Esophagus squamous epithelium (tissue), 5 donors: ENCODE measurements at places on chromosomes 4 and X.

DNA sequence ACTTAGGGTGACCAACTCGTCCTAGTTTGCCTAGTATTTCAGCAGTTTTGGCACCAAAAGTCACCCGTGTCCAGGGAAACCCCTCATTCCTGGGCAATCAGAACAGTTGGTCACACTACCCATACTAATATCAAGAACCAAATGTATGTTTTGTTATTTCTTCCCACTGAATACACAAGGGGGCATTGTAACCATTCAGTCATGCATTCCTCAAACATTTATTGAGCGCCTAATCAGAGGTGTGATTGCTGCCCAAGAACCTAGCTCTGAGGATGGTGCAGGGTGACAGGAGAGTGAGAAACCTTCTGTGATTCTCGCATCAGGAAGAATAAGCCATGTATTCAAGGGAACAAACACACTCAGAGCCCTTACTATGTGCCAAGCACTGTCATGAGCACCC is 69.8 kb upstream of the RAI2 start:
- no peak for DNase-seq

- DNase-seq, result no peak
These were observed 881 bp downstream of the LRCH2 start for GRCh38 chrX:115232933-115233496.

- no peak for DNase-seq
These were observed 186.1 kb downstream of the ENOX2 start for GRCh38 chrX:130716781-130717413.

DNA sequence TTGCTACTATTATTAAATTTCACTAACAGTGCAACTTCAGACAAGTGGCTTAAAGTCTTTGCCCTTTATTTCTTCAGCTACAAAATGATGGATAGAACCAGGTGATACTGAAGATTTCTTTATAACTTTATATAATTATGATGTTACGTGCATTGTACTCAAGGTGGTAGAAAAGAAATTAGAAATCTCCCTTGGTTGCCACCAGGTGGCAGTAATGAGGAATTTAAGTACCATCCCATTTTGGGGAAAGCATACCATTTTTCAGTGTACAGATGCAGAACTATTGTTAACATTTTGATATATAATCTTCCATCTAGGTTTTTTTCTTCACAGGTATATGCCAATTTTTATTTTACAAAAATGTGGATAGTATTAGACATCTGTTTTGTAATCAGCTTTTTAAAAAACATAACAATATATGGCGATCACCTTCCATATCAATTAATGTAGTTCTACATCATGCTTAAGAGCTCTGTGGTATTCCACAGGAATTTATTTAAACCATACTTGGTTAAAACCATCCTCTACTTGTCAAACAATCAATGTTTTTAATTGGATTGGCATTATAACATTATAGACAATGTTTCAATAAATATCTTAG is 37.7 kb upstream of the RAB33B start:
- DNase-seq, result no peak

DNA sequence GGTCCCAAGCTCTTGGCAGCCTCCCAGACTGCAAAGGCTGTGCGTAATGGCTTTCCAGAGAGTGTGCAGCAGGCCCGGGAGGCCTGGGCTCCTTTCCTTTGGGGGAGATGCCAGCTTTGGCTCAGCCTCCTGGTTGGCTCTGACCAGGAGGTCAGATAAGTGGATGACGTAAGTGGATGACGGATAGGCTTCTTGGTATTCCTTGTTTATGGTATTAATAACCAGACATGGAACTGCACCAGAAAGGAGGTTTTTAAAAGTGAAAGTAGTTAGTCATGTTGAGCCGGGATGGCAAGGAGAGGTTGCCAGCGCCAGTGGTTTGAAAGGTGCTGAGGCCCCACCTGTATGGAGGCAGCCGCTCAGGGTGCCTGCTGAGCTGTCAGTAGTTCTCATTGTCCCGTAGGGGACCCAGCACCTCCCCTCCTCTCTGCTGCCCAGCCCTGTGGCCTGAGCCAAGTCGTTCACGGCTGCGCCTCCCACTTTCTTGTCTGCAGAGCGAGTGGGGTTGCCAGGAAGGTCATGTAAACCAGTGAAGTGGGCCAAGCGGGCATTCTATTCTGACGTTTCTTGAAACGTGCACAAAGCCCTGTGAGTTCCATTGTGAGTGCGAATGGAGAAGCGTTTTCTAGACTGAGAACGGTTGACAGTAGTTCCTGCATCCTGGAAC is 28.7 kb upstream of the STOX2 start:
- DNase-seq, result no peak

DNA sequence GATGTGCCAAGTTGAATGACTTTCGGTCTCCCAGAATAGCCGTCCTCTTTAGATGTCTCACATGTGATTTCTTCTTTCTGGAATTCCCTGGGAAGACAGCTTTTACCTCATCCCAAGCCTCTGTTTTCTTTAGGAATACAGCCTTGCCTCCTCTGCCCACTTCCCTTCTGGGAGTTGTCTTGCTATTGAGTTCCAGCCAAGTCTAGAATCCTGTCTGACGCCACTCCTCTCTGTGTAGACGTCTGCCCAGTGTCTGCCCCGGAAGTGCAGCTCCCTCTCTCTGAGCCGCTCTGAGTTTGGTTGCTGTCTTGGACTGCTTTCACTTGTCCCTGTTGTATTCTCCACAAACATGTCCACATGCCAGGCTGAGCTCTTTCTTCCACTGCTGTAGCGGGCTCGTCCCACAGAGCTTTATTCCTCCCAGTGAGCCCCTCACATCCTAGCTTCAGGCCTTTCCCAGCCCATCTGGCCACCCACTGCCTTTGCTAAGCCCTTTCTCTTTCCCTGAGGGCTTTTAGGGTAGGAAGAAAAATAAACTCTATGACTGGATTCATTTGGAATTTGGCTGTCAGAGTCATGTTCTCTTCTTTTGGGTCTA is 9.0 kb upstream of the IGFBP7 start:
- no peak for DNase-seq

GRCh38 chr4:8026453-8026852 is 86.8 kb upstream of the AFAP1 start:
- no peak for DNase-seq

- no peak for DNase-seq
These were observed 694 bp downstream of the PDS5A start for GRCh38 chr4:39976945-39977488.

DNA sequence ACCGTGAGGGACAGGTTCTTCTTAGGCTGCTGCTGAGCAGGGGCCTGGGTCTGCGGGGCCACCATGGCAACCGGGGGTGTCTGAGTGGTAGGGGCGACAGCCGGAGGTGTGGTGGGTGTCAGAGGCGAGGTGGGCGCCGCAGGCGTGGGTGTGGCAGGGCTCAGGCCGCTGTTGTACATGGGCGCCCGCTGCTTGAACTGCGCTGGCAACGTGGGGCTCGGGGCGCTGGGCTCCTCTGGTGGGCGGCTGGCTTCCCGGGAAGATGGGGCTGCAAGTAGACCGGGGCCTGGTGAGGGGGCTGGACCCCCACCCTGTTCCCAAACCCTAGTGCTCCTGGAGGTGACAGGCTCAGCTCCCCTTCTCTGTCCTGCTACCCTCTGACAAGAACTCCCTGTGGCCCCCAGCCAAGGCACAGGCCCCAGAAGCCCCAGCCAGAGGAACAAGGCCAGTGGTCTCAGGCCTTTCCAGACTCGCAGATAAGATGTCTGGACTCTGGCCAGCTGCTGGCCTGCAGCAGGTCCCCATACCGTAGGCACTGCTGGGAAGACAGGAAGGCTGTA is 24.8 kb downstream of the NELFA start:
- DNase-seq, result no peak

DNA sequence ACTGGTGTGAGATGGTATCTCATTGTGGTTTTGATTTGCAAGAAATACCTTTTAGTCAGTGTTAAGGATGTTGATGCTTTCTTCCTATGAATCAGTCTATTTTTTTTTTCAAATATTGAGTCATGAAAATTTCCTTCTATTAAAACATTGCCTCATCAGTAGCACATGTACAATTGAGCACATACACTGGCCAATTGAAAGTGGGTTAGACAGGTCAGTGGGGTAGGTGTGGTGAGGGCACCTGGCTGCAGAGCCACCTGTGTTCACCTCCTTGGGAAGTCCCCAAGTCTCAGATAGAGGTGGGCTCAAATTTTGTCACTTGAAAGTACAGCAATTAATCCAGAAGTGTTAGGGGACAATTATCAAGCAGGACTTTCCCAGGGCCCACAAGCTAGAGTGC is 243.7 kb downstream of the SPRY1 start:
- DNase-seq, result no peak

- DNase-seq, result no peak
These were observed 352.5 kb upstream of the ADGRL3 start for GRCh38 chr4:60847614-60848013.

GRCh38 chr4:188657365-188657764 is 518.1 kb downstream of the TRIML1 start:
- no peak for DNase-seq

GRCh38 chrX:150643271-150643670 is 49.9 kb upstream of the MTMR1 start:
- DNase-seq, result no peak

- DNase-seq, result no peak
These were observed 22.0 kb downstream of the DHRSX start for GRCh38 chrX:2478546-2479419.

DNA sequence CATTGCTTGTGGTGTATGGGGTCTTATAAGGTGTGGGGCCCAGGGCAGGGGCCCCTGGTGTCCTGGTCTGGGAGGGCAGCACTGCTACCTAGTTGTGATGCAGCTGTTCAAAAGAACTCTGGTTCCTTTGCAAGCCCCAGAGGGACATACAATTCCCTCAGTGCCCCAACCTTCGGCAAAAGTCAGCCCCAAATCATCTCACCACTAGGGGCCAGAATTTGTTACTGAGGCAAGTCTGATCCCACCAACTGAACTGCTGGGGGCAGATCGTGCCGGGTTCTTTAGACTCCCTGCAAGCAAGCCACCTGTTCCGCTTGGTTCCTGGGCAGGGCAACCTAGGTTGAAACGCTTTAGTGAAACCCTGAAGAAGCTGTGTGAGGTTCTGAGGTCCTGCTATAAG is 180.1 kb upstream of the S100G start:
- DNase-seq, result no peak

GRCh38 chr4:7821245-7822136 is 118.2 kb downstream of the AFAP1 start:
- no peak for DNase-seq

DNA sequence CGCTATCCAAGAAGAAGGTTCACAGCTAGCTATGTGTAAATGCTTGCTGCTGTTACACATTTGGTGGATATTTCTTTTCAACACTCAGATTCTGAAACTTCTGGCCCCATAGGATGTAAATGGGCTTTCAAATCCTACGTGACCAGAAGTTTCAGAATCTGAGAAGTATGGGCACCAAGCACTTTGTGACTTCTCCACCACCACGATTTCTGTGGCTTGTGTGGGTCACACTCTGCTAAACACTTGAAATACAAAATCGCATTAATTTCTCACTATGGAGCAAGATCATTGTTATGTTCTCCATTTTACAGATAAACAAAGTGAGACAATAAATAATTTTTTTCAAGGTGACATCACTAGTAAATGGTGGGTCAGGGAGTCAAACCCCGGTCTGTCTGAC is 259.4 kb upstream of the JADE1 start:
- DNase-seq, result no peak

- no peak for DNase-seq
These were observed 3.9 kb downstream of the MTHFD2L start for GRCh38 chr4:74161666-74162450.

DNA sequence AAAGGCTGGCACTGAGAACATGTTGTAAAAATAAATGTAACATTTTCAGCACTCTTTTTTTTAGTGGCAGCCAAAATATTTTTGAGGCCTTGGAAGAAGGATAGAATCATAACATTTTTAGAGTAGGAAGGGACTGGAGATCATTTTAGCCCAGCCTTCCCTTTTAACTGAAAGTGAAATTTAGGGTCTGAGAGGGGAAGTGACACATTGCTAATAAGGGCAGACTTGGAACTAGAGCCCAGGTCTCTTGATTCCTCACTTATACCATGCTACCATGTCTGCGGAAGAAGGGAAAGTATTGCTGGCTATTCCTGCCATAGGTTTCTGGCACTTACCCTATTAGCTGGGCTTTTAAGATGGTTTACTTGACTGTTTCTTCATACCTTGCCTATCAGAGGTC is 4.8 kb downstream of the WDR44 start:
- DNase-seq, result no peak

DNA sequence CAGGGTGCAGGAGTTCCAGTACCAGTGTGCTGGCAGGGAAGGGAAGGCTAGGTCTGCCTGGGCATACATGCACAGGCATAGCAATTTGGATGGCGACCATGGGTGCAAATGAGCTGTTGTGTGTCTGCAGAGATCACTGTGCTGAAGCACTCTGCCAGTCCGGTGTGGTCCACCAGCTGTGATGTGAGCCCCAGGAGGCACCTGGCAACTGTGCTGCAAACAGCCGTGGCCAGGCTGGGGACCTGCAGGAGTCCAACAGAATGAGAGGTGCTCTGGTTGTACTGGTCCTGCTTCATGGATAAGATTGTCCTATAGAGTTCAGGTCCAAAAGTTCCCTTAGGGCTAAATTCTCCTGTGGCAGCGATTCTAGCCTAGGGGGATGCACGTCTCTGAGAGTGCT is 6.1 kb downstream of the FAM47A start:
- no peak for DNase-seq

- no peak for DNase-seq
These were observed 47.5 kb upstream of the WDR19 start for GRCh38 chr4:39134683-39135306.

DNA sequence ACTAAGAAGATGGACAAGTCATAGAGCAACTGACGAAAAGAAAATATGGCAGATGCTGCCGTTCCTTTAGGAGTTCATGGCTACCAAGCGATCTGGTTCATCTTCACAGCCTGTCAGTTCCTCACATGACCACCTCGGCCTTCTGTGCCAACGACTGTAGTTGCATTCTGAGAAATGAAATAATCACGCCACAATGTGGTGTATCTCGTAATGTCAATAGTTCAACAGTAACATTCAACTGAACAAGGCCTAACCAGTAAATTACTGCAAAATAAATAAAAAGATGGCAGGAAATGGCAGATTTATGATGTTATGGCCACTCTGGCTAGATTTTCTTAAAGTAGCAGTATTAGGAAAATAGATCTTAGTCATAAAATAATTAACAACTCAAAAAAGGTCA is 4.4 kb downstream of the GPRIN3 start:
- DNase-seq, result no peak

- no peak for DNase-seq
These were observed 124.2 kb downstream of the CAMK2D start for GRCh38 chr4:113637363-113637762.

GRCh38 chr4:108851366-108851765 is 88.5 kb upstream of the ETNPPL start:
- DNase-seq, result no peak
